ENCODE measurements at places on chromosomes 12 and 14. TPM values are rescaled to one million over a fixed set of nuclear protein-coding genes. Genes with fewer than 3 reads are reported as not detected.
A peak's percentile ranks its signal among the peaks of the same experiment; 100 is the strongest.

Gene DLGAP5
- total RNA-seq = not detected

Gene SLC41A2
- total RNA-seq = 24.6 TPM

Gene RNASE7
- not detected for total RNA-seq

Gene HOXC11
- total RNA-seq = not detected

Gene KLRK1
- not detected for total RNA-seq

Gene KRT7
- total RNA-seq = not detected

Gene VTI1B
- 114 TPM for total RNA-seq

Gene KRT2
- total RNA-seq = not detected

DNA sequence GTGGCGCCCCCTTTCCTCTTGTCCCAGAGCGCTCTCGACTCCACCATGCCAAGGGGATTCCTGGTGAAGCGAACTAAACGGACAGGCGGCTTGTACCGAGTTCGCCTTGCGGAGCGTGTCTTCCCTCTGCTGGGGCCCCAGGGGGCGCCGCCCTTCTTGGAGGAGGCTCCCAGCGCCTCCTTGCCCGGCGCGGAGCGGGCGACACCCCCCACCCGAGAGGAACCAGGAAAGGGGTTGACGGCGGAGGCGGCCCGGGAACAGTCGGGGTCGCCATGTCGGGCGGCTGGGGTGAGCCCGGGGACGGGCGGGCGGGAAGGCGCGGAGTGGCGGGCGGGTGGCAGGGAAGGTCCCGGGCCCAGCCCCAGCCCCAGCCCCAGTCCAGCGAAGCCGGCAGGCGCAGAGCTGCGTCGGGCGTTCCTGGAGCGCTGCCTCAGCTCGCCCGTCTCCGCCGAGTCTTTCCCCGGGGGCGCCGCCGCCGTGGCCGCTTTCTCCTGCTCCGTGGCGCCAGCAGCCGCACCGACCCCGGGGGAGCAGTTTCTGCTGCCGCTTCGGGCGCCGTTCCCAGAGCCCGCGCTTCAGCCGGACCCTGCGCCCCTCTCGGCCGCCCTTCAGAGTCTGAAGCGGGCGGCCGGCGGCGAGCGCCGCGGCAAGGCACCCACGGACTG, 376 bp downstream of the INSM2 start:
- peak overlapping the region; percentile 33 for H3K4me3 ChIP-seq
- no peaks in the 10 kb centered on the region for H3K36me3 ChIP-seq
- H3K27me3 ChIP-seq = peaks cover 41% of the 10 kb centered on the region
- DNase-seq = no peak

DNA sequence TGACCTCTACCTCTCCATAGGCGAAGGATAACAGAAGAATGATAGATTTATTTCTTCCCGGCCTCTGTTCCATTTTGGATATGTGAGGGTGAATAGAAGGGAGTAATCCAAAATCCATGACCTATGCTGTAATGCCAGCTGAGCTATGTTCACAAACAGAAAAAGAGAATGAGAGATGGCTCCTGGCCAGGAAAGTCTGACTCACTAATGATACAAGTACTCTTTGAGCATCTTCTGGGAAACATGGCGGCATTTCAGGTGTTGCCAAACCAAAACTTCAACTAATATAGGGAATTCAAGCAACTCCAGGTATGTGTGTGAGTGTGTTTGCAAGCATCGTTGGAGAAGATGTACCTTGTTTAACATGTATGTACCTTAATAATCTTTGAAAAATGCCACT, 55.1 kb downstream of the MED13L start:
- H3K36me3 ChIP-seq = no peaks in the 10 kb centered on the region
- DNase-seq = peak; percentile 90
- no peaks in the 10 kb centered on the region for H3K27me3 ChIP-seq

GRCh38 chr12:115440438-115440837, 756.5 kb upstream of the TBX3 start:
- H3K27ac ChIP-seq = no peak overlapping the region
- H3K36me3 ChIP-seq = no peaks in the 10 kb centered on the region
- no peak overlapping the region for H3K4me3 ChIP-seq
- DNase-seq = no peak

- H3K36me3 ChIP-seq = no peaks in the 10 kb centered on the region
- no peak overlapping the region for H3K27ac ChIP-seq
- H3K27me3 ChIP-seq = no peaks in the 10 kb centered on the region
- no peaks in the 10 kb centered on the region for H3K4me1 ChIP-seq
Measured at GRCh38 chr12:18969512-18969911, 160.0 kb upstream of the PLEKHA5 start.

GRCh38 chr12:23930599-23930998, 18.9 kb downstream of the SOX5 start:
- no peak overlapping the region for H3K4me3 ChIP-seq
- H3K27ac ChIP-seq = no peak overlapping the region
- no peaks in the 10 kb centered on the region for H3K27me3 ChIP-seq
- H3K4me1 ChIP-seq = no peaks in the 10 kb centered on the region

GRCh38 chr14:52328276-52328675, 14.2 kb downstream of the PTGER2 start:
- H3K4me3 ChIP-seq = no peak overlapping the region
- peaks cover 9% of the 10 kb centered on the region for H3K4me1 ChIP-seq
- H3K27me3 ChIP-seq = no peaks in the 10 kb centered on the region
- H3K27ac ChIP-seq = no peak overlapping the region
- DNase-seq = no peak

GRCh38 chr12:118059341-118060191, 1.4 kb downstream of the WSB2 start:
- no peaks in the 10 kb centered on the region for H3K36me3 ChIP-seq
- peak overlapping the region; percentile 97 for H3K27ac ChIP-seq
- H3K4me3 ChIP-seq = peak overlapping the region; percentile 81
- no peak for DNase-seq
- no peaks in the 10 kb centered on the region for H3K27me3 ChIP-seq
- no peaks in the 10 kb centered on the region for H3K4me1 ChIP-seq

DNA sequence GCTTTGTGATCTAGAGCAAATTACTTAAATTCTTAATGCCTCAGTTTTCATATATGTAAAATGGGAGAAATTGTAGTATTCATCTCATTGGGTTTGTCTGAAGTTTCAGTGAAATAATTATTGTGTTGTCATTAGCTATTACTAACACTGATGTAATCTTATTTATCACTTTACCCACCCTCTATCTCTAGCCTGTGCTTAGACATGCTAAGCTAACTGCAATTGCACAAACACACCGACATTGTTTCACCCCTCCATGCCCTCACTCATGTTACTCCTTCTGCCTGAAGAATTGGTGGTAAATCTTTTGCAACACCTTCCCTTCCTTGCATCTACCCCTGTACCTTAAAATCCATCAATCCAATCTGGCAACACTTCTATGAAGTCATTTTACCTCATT, 241.6 kb downstream of the BCAT1 start:
- H3K36me3 ChIP-seq = no peaks in the 10 kb centered on the region
- no peak overlapping the region for H3K27ac ChIP-seq
- no peaks in the 10 kb centered on the region for H3K27me3 ChIP-seq
- no peak for DNase-seq
- H3K4me3 ChIP-seq = no peak overlapping the region
- H3K4me1 ChIP-seq = no peaks in the 10 kb centered on the region

- H3K27ac ChIP-seq = no peak overlapping the region
- H3K4me3 ChIP-seq = no peak overlapping the region
- H3K4me1 ChIP-seq = no peaks in the 10 kb centered on the region
- no peaks in the 10 kb centered on the region for H3K36me3 ChIP-seq
- no peaks in the 10 kb centered on the region for H3K27me3 ChIP-seq
Measured at GRCh38 chr12:95642583-95642982, 91.3 kb upstream of the USP44 start.

- H3K4me3 ChIP-seq = no peak overlapping the region
- H3K27me3 ChIP-seq = no peaks in the 10 kb centered on the region
- H3K4me1 ChIP-seq = no peaks in the 10 kb centered on the region
- H3K27ac ChIP-seq = no peak overlapping the region
- no peak for DNase-seq
- peaks cover 96% of the 10 kb centered on the region for H3K36me3 ChIP-seq
Measured at GRCh38 chr12:122333142-122334087, 67.1 kb upstream of the VPS33A start.

DNA sequence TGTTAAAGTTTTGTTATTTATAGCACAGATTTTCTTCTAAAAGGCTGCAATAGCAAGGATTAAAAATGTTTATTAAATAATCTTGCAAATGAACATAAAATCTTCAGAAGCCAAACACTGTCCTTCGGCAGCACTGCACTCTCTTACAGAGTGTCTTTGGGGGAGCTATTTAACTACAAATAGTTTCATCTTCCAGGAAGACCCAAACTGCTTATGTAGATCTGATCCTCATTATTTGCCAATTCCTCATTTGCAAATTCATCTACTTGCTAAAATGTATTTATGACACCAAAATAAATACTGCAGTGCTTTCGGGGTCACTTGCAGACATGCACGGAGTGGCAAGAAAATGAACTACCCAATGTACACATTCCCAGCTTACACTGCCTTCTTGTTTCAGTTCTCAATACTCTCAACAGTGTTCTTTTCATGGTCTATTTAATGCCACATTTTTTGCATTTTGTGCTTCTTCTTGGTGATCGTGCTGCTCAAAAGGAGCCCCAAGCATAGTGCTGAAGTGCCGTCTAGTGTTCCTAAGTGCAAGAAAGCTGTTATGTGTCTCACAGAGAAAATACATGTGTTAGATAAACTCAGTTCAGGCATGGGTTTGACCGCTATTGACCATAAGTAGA, 128.1 kb downstream of the PRKD1 start:
- DNase-seq = no peak
- no peak overlapping the region for H3K4me3 ChIP-seq
- H3K27ac ChIP-seq = no peak overlapping the region
- no peaks in the 10 kb centered on the region for H3K4me1 ChIP-seq
- H3K36me3 ChIP-seq = no peaks in the 10 kb centered on the region
